ENCODE measurements at places on chromosomes 2 and 18.

DNA sequence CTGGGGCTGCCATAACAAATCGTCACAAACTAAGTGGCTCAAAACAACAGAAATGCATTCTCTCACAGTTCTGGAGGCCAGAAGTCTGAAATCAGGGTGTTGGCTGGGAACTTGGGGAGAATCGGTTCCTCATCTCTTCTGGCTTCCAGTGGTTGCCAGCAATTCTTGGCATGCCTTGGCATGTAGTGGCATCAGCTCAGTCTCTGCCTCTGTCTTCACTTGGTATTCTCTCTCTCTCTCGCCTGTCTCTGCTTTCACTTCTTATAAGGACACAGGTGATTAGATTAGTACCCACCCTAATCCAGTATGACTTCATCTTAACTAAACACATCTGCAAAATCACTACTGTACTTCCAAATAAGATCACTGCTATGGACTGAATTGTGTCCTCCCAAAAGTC lies 695.4 kb upstream of the ID2 start:
- DNase-seq = no peak

- no peak for DNase-seq
Measured at GRCh38 chr2:125405816-125406215, 1250.1 kb upstream of the GYPC start.

DNA sequence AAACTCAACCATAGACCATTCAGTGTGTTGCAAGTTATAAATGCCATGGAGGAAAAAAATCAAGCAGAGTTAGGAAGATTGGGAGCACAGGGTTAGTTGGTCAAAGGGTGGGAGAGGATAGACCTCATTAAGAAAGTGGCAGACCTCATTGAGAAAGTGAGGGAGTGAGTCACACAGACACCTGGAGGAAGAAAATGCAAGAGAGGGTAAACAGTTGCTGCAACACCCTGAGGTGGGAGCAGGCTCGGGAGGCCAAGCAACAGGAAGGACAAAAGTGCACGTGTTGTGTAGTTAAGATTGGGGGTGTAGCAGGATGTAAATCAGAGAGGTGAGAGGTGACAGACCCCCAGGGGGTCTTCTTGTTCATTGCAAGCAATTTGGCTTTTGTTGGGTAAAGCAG lies 6.4 kb downstream of the IL1RL1 start:
- no peak for DNase-seq

GRCh38 chr18:5393779-5394178 lies 98.3 kb upstream of the ZBTB14 start:
- no peak for DNase-seq

DNA sequence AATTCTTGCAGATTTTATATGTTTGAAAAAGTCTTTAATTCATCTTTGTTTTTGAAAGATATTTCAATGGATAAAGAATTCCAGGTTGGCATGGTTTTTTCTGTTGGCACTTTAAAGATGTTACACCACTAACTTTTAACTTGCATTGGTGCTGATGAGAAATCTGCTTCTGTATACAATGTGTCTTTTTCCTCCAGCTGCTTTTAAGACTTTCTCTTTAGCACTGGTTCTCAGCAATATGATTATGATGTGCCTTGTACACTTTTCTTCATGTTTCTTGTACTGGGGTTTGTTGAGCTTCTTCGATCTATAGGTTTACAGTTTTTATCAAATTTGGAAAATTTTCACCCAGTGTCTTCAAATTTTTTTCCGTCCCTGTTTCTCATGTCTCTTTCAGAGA lies 29.2 kb downstream of the PECR start:
- no peak for DNase-seq

DNA sequence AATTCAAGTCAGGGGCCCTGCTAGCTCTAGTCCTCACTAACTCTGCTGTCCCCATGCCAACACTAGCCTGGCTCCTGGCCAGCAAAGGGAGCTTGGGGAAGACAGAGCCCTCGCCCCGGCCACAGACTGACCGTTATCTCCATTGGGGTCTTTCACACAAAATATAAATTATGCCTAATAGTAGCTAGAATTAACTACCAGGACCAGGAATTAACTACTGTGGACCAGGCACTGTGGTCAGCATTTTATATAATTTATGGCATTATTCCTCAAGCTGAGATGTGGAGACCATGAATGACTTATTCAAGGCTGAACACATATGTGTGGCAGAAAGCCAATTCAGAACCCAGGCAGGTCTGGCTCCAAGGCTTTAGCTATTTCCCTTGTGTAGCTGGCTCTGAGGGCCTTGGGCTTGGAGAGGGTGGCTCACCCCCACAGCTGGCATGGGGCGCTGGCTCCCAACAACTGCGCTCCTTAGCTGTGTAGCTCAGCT lies 49.2 kb downstream of the CELF4 start:
- DNase-seq = no peak

- DNase-seq = no peak
Measured at GRCh38 chr2:62826953-62827675, 121.6 kb downstream of the EHBP1 start.

DNA sequence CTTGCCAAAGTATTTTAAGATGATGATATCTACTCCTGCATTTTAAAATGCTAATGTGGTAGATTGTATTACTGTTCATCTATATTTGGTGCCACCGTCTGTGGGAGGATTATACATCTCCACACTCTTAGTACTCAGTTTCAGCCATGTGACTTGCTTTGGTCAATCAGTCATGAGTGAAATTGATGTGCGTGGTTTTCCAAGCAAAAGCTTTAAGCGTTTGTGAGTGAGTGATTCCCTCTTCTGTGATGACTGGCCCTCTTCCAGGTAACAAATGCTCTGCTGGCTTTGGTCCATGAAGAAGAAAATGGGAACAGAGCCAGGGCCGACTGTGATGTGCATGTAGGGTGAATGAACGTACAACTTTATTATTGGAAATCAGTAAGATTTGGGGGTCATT lies 330.4 kb downstream of the LPIN1 start:
- DNase-seq = no peak

DNA sequence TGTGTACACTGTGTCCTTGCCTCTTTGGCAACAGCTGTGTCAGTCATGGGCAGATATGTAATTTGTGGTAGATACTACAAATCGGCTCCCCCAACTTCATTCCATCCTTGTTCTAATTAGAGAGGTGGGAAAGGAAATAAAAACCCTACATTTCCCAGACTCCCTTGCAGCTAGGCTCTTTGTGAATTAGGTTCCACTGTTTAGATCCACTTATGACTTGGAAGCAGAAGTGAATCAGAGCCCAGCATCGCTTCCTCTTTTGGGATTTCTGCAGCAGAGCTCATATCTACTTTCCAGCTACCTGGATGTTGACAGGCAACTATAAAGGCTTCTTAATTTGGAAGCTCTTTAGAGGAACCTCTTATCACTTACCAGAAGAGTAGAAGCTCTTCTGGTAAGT lies 34.1 kb upstream of the NARS1 start:
- DNase-seq = no peak

- no peak for DNase-seq
Measured at GRCh38 chr2:213238753-213239495, 45.3 kb upstream of the SPAG16 start.

- DNase-seq = no peak
Measured at GRCh38 chr2:175874291-175874690, 127.8 kb downstream of the LNPK start.
